ENCODE measurements at places on chromosomes 4 and X.

GRCh38 chrX:38678821-38679220 is 117.5 kb downstream of the TSPAN7 start:
- DNase-seq: no peak

GRCh38 chrX:103413705-103414387 is 37.5 kb downstream of the BEX3 start:
- no peak for DNase-seq

- no peak for DNase-seq
Measured at GRCh38 chr4:114870987-114871386, 242.4 kb downstream of the NDST4 start.

DNA sequence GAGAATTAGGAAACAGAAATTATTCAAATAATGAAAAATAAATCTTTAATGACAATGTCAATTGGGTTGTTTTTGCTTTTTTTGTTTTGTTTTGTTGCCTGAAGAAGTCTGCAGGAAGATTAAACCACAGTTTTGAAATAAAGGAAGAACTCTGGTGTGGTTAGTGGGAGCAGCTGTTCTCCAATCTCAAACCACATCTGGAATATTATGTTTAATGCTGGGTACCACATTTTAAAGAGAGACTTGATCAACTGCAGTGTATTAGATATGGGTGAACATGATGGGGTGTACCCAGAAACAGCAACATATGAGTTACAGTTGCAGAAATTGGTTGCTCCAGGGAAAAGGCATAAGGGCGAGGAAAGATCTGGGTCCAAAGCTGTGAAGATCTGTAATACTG is 171.2 kb upstream of the RPL34 start:
- no peak for DNase-seq

DNA sequence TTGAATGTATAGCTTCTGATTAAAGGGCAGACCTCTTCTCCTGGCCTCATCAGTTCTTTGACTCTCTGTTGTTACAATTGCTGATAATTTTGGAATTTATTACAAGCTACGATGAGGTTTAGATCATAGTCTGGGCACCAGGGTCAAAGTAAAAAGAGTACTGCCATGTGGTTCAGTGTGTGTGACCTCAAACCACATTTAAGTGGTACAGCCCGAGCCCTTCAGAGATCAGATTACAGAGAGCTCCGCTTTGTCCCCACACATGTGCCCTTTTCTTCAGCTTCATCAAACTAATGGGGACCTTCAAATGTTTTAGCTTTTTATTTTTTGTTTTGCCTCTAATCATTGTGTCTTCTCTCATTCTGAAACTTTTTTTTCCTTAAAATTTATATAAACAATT is 37.1 kb downstream of the SPANXN2 start:
- DNase-seq: no peak

GRCh38 chr4:106493086-106493485 is 124.5 kb upstream of the GIMD1 start:
- no peak for DNase-seq

GRCh38 chr4:2497931-2498330 is 29.0 kb downstream of the RNF4 start:
- DNase-seq: no peak

DNA sequence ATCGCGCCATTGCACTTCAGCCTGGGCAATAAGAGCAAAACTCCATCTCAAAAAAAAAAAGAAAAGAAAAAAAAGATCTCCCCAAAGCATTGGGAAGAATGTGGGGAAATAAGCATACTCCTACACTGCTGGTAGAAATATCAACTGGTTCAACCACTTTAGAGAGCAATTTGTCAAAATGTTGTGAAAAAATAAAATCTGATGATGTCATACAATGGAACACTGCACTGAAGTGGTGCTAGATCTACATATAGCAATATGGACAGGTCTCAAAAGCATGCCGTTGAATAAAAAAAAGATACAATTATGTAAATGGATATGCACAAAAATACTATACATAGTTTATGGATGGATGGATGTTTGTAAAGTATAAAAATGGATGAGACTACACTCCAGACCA is 18.3 kb upstream of the HUWE1 start:
- DNase-seq: no peak

- DNase-seq: no peak
Measured at GRCh38 chr4:96355414-96355813, 515.5 kb downstream of the PDHA2 start.

DNA sequence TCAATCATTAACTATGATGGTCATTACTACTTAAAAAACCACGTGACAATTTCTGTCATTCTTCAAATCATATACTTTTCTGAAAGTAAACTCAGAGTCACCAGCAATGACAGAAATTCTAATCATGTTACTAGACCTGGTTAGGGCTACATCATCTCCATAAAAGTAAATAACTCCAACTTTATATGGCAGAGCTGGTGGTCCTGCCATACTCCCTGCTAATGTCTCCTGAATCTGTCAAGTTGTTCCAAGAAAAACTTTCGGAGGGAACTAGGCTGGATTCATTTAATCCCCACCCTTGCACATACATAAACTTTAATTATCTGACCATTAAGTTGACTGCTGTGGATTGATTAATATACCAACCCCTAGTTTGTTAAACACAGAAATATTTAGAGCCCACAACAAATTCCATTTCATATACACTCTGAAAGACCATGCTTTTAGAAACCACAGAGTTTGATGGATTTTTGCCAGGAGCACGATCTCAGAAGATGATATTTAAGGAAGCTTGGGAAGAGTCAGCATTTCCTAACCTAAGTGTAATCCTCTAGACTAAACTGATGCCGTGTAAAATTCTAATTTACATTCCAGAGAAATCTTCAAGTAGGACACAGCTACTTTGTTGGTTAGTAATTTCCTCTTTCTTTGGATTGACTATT is 577.0 kb downstream of the FAT4 start:
- peak; percentile 74 for DNase-seq

- no peak for DNase-seq
Measured at GRCh38 chrX:21176921-21177571, 197.2 kb upstream of the CNKSR2 start.

- DNase-seq: no peak
Measured at GRCh38 chr4:4594285-4594920, 52.6 kb upstream of the STX18 start.

GRCh38 chr4:8910100-8910821 is 38.6 kb upstream of the HMX1 start:
- DNase-seq: no peak

GRCh38 chr4:141540643-141541042 is 95.7 kb upstream of the IL15 start:
- peak; percentile 60 for DNase-seq

DNA sequence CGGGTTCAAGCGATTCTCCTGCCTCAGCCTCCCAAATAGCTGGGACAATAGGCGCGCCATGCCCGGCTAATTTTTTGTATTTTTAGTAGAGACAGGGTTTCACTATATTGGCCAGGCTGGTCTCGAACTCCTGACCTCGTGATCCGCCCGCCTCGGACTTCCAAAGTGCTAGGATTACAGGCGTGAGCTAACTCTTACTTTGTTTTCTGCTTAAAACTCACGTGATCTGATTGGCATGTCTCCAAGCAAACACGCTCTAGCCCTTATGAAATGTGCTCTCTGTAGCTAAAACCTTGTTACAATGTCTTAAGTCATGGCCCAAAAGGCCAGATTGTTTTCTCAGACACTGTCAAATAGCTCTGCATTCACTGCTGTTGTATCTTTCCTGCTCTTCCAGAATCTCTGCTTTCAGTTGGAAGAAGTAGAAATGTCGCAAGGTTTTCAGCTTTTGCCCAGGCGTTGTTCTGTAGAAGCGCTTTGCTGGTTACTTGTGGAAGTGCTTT is 39.7 kb upstream of the OGT start:
- peak; percentile 41 for DNase-seq

- peak; percentile 97 for DNase-seq
Measured at GRCh38 chr4:8391972-8392371, 48.6 kb downstream of the ACOX3 start.

GRCh38 chr4:148108766-148109165 is 333.4 kb downstream of the NR3C2 start:
- no peak for DNase-seq

GRCh38 chr4:56772134-56772533 is 49.4 kb downstream of the SPINK2 start:
- no peak for DNase-seq

All from choroid plexus epithelial cell (primary cell).